Foreskin fibroblast (primary cell): ENCODE measurements at places on chromosomes 7 and 10.

- DNase-seq: no peak
These were observed 488.3 kb upstream of the NRP1 start for GRCh38 chr10:33822774-33823173.

DNA sequence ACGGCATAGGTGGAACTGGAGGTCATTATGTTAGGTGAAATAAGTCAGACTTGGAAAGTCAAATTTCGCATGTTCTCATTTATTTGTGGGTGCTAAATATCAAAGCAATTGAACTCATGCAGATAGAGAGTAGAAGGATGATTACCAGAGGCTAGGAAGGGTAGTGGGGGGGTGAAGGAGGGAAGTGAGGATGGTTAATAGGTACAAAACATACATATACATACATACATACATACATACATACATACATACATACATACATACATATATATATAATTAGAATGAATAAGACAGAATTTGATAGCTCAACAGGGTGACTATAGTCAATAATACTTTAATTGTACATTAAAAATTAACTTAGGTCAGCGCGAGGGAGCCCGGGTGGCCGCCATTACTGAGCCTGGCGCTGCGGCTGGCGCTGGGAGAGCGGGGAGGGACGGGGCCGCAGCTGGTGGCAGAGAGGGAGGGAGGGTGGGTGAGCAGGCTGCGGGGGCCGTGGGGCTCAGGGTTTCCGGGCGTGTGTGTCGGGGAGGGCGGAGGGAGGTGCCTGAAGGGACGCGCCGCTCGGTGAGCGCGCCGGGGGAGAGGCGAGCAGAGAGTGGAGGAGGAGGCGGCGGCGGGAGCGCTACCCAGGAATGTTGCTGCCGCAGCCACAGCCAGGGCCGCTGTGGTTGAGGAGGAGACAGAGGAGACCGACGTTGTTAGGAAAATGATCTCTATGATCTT lies 85.8 kb upstream of the EGFR start:
- peak; percentile 75 for DNase-seq

- no peak for DNase-seq
These were observed 5.4 kb downstream of the MBLAC1 start for GRCh38 chr7:100132126-100132525.

- DNase-seq: no peak
These were observed 7.0 kb downstream of the LARP4B start for GRCh38 chr10:924524-924859.

DNA sequence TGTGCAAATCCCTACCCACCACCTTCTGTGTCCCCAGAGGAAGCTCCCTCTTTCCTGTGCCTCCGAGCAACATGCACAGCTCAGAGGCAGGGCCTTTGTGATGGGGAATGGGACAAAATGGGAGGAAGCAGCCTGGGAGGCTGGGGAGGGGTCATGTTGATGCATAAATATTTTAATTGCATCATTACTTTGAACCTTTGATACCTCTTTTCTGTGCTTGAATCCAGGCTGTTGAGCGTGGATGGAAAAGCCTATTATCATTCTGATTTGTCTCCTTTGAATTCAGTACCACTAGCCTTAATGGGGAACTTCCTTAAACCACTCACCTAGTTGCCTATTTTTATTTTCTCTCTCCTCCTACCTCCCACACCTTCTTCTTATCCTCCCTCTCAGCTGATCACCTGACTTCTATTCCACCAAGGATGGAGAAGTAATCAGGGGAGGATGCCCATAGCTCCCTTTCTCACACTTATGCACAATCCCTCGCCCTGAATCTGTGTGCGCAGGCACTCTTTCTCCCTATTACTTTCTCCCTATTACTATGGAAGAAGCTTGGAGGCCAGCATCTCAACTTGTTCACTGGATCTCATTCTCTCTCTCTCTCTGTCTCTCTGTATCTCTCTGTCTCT lies 78.5 kb downstream of the SEC61G start:
- DNase-seq: no peak

DNA sequence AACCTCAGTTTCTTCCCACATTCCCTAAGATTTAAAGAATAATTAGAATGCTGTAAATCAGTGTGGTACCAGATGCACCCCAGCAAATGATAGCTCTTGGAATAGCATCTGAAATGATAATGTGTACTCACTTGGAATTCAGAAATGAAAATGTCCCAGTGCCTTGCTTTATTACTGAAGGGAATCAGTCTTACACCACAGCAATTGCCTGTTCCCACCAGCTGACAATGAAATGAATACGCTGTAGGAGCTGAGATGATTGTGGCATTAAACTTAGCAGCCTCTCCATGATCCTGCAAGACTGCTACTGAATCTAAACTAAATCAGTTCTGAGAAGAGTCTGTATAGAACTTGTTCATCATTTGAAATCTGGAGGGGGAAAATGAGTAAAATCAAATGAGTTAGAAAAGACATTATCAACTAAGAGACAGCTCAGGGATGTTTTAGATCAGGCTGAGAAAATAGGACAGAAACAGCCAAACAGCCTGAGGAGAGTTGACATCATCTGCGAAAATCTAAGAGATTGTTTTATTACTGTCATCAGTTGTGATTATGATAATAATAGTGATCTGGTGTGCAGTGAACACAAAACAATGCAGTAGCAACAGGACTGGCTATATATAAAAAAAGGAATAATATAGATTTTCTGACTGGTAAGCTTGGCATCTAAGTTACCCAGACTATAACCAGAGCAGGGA lies 108.6 kb upstream of the SLC13A1 start:
- DNase-seq: no peak

DNA sequence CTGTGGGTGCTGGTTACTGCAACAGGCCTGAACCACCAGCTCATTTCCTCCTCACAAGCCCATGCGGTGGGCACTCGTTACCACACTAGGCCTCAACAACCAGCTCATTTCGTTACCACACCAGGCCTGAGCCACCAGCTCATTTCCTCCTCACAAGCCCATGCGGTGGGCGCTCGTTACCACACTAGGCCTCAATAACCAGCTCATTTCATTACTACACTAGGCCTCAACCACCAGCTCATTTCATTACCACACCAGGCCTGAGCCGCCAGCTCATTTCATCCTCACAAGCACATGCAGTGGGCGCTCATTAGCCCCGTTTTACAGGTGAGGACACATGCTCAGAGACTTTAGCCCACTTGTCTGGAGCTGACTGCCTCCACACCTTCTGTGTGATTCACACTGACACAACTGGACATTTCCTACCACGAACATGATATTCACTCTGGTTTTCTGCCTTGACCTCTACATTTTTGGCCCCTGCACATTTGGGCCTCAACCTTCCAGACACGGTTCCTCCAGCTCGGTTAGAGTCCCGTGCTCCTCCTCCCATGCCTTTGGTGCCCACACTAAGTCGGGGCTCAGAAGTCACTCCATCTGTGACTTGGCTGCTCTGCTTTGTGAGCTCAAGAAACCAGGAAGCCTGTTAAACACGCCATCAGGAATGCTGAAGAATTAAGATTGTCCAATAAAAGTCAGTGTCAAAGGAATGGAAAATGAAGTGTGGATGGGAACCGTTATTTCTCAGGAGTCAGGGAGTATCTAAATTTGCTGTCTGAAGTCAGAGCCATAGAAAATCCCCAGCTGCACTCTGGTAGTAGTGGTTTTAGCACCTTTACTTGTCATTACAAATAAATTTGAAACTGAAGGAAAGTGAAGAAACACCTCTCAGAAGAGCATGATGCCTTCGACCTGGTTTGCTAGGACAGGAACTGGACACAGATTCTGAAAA lies 55.8 kb upstream of the LANCL2 start:
- DNase-seq: no peak

DNA sequence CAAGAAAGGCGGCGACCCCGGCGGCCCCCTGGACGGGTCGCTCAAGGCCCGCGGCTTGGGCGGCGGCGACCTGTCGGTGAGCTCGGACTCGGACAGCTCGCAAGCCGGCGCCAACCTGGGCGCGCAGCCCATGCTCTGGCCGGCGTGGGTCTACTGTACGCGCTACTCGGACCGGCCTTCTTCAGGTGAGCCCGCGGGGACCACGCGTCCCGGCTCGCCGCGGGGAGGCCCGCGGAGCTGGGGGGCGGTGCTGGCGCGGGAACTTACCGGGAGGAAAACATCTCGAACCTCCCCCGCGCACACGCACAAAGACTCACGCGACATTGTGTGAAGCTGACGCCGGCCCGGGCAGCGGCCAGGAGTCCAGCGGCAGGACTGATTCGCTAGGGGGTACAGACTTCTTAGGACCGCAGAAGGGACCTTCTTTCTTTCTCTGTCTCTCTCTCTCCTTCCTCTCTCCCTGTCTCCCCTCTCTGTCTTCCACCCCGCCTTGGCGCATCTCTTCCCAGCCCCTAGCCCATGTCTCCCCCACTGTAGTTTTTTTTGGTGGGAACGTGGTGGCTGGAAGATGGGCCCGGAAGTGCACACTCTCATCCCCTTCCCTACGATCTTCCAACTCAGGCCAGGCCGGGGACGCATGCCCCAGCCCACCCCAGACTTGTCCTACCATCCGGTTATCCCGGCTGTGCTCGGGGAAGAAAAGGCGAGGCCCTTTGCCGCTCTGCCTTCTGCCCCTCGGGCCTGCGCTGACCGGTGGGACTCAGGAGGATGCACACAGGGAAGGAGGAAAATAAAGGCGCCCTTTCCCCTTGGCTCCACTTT lies 1.2 kb downstream of the EN2 start:
- no peak for DNase-seq

- peak; percentile 53 for DNase-seq
These were observed 30.8 kb upstream of the GOT1 start for GRCh38 chr10:99461230-99461629.

DNA sequence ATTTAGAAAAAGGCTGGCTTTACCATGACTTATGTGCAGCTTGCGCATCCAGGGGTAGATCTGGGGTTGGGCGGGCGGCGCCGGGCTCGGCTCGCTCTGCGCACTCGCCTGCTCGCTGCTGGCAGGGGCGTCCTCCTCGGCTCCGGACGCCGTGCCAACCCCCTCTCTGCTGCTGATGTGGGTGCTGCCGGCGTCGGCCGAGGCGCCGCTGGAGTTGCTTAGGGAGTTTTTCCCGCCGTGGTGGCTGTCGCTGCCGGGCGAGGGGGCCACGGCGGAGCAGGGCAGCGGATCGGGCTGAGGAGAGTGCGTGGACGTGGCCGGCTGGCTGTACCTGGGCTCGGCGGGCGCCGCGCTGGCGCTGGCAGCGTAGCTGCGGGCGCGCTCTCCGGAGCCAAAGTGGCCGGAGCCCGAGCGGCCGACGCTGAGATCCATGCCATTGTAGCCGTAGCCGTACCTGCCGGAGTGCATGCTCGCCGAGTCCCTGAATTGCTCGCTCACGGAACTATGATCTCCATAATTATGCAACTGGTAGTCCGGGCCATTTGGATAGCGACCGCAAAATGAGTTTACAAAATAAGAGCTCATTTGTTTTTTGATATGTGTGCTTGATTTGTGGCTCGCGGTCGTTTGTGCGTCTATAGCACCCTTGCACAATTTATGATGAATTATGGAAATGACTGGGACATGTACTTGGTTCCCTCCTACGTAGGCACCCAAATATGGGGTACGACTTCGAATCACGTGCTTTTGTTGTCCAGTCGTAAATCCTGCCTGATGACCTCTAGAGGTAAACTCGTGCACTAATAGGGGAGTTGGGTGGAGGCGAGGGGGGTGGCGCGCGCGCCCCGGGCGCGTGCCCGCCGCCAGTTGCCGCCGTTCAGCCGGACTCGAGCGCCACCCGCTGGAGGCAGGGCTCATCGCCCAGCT lies at the start of gene HOXA5:
Gene HOXA5 (minus strand): TSS at position 659 of the 927 bp plus-strand sequence. CDS start 74 bp downstream, at position 585.
- peak; percentile 79 for DNase-seq

DNA sequence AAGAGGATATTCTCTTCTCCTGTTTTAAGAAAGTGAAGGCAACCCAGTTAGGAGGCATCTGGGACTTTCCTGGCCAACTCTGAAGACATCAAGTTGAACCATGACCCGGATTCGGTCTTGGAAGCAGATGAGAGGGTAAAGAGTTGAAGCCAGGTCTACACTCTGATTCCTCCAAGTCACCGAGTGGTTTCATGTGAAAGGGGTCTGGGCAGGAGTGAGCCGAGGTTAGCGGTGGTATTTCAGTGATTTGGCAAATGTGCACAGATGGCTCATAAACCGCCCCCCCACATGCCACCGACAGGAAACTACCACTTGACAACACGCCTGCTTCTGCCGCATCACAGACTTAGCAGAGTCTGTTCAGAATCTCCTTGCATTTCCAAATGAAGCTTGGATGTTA lies 11.4 kb upstream of the REPIN1 start:
- DNase-seq: no peak
